ENCODE measurements at places on chromosomes 13 and 19.

DNA sequence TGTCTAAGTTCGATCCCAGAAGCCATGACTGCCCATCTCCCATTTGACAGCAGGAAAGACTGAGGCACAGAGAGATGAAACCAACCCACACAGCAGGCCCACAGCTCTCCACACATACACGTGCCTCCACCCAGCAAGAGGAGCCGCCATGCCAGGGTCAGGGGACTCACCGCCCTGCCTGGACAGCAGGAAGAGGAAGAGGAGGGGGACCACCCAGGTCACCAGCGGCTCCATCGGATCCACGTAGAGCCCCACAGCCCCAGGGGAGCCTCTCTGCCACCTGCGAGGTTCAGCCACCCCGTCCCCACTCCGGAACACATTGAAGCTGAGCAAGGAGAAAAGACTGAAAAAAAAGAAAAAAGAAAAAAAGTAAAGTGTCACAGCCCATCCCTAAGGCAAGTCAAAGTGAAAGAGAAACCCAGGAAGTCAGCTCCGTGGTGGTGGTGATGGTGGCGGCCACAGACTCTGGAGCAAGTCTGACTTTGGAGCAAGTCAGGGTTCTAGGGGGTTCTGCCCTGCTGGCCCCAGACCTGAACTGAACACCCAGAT lies at the start of gene IL12RB1:
IL12RB1 (minus strand) TSS at position 345 of the 549 bp plus-strand sequence; CDS start at position 234, 111 bp downstream.
- no peak for DNase-seq

DNA sequence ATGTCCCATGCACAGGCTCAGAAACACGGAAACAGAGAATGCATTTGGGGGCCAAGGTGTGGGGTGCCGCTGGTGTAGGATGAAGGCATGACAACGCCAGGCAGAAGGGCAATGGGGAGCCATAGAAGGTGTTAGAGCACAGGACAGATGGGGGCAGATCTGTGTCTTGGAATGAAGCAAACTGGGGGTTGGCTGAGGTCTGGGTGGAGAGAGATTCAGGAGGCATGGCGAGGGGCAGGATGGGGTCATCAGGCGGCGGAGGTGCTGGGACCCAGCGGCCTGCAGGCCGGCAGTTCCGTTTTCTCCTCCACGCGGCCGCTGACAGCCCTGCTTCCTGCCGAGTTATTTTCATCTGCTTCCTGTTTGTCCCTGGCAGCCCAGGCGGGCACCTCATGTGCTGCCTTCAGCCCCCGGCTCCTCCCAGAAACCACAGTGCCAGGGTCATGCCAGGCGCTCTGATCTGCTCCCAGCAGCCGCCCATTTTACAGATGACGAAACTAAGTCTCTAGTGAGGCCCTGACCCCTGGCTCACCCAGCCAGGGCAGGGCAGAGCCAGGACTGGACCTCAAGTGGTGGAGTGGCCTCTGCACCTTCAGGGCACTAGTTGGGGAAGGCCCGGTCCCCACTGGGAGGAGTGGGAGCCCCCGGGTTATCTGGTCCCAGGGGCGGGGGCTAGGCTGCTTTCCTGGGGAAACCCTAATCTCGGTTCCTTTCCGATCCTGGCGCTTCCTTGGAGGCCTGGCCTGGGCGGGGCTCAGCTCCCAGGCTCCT lies 2.2 kb downstream of the ARHGAP45 start:
- DNase-seq = no peak

DNA sequence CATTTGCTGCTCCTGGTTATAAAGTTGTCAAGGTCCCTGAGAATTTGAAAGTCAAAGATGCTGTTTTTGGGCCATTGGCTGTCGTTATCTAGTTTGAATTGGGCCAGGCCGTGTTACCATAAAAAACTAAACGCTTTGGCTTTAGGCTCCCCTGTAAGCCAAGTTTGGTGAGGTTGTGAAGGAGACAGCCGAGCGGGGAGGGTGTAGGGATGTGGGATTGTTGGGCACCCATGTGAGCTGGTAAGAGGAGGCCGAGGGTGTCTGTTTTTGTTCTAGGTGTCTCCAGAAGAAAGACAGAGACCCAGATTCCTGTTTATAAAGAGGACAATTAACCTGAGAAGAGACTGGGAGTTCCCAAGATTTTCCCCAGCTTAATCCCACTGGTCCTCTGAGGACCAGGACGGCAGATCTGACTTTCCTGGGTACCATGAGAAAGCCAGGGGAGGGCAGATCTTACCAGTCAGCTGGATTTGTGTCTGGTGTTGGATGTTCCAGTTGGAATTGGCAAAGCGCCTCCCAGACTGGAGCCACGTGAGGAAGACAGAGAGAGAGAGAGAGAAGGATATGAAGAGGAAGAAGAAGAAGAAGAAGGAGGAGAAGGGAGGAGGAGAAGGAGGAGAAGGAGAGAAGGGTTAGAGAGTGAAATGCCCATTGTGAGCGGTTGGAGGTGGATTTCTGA lies 25.1 kb downstream of the TMEM255B start:
- DNase-seq = no peak

- DNase-seq = peak; percentile 85
Observed at GRCh38 chr19:41218615-41219507, at the start of gene AXL. TSS of gene AXL (plus strand) at chr19:41219223. CDS start at chr19:41219393, 170 bp downstream.

DNA sequence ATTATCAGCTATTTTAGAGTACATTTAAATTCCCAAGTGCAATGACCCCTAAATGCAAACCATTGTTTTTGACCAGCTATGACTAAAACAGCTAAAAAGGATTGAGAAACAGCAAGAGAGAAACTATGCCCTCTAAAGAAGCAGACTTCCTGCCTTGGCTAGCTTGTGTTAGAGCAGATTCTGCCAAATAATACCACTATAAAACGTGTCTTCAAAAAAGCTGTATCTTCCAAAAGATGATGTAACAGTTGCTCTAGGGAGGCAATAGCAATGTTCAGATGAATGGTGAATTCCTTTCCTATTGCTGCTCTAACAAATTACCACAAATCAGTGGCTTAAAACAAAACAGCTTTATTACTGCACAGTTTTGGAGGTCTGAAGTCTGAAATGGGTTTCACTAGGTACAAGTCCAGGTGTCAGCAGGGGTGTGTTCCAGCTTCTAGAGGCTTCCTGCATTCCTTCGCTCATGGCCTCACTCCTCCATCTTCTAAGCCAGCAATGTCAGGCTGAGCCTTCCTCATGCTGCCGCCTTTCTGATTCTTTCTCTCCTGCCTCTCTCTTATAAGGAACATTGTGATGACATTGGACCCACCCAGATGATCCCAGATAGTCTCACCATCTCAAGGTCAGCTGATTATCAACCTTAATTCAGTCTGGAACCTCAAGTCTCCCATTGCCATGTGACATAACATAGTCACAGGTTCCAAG lies 84.5 kb downstream of the LRRC63 start:
- no peak for DNase-seq

GRCh38 chr19:35601971-35602370 lies 10.6 kb upstream of the HAUS5 start:
- no peak for DNase-seq

DNA sequence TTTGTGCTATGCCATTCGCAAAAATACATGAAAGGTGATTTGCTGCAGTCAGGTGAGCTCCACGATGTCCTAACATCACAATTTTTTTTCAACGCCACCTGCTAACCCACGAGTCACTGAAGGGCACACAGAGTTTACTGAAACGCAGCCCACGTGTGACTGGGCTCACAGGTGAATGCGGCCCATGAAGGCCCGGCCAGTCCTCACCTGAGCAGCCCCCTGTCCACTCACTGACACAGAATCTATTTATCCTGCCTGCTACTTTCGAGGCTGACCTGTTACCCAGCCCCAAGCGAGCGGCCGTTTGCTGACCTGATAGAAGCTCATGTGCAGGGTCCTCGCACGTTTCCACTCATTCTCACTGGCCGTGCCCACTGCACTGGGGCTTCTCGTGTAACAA lies 121.9 kb upstream of the SOX1 start:
- no peak for DNase-seq

DNA sequence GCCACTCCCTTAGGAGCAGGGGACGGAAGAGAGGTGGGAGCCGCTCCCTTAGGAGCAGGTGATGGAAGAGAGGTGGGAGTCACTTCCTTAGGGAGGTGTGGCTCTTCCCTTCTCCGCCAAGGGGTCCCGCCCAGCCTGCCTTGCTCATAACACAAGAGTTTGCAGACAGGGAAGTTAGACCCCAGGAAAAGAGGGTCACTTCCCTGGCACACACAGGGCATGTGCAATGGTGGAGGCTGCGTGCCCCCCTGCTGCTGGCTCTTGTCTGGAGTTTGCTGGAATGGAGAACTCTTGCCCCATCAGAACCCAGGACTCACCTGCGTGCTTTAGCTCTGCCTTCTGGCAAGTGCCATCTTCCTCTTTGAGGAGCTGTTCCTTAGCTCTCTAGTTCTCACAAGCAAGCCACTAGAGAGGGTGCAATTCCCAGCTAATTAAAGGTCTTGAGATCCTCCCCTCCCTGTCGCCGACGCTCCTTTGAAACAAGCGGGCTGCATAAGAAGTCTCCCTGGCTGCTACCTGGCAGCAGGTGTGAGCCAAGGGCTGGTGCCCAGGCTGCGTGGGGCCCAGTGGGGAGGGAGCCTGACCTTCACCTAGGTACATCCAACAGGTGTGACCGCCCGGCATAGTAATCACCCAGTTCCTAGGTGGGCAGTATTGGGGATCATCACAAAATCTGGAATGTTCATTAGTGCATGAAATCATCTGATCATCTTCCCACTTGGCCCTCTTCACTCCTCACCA lies 281.6 kb downstream of the ZNF536 start:
- DNase-seq = no peak

DNA sequence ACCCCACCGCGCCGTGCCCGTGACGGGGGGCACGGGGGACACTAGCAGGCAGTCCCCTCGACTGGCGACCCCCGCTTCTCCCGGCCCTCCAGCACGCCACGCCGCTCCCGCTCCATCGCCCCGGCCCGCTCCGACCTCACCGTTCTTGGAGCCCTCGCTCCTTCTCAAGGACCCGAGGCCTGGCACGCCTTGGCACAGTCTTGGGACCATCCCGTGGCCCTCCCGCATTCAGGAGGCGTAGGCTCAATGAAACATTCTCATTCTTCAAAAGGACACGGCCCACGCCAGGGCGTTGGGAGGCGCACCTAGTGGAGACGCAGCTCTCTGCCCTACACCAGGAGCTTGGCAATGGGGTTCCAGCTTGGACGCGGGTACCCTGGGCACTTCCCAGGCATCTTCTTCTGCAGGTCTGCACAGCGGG lies 473 bp upstream of the CERS1 start:
- no peak for DNase-seq

- DNase-seq = no peak
Observed at GRCh38 chr13:112530861-112531260, 57.1 kb downstream of the TUBGCP3 start.

GRCh38 chr13:98878486-98879126 lies 99.3 kb downstream of the DOCK9 start:
- DNase-seq = no peak

- DNase-seq = no peak
Observed at GRCh38 chr13:107551521-107551920, 663.8 kb downstream of the LIG4 start.

DNA sequence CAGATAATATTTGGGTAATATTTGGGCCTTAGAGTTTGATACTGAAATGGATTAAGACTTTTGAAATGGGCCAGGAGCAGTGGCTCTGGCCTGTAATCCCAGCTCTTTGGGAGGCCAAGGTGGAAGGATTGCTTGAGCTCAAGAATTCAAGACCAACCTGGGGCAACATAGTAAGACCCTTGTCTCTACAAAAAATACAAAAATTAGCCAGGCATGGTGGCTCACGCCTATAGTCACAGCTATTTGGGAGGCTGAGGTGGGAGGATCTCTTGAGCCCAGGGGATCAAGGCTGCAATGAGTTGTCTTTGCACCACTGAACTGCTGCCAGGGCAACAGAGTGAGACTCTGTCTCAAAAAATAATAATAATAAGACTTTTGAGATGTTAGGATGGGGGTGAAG lies 926 bp upstream of the ZNF836 start:
- DNase-seq = no peak

DNA sequence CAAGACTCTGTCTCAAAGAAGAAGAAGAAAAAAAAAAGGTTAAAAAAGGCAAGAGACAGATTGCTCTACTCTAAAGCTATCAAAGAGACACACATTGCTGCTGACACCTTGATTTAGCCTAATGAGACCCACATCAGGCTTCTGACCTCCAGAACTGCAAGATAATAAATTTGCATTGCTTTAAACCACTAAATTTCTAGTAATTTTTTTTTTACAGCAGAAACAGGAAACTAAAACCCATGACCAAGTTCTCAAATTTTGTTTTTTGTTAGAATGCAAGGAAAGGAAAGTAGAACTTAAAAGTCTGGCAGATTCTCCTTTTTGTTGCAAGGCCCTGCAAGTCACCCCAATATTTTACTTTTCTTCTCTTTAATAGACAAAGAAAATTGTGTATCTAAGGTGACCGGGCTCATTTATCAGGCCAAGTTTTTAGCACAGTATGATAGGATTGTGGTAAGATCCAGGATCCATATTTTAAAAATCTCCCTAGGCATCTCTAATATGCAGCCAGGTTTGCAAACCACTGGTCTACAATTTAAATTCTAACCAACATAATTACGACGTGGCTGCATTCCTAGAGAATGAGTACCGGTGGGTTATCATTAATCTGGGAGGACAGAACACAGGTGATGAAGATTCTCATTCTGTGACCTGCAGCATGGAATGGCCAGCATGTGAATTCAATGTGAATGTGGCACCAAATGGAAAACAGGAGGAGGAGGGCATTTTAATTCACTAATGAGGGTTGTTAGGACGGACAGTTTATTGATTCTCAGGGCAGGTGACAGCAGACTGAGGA lies 56.7 kb upstream of the MED4 start:
- DNase-seq = no peak

DNA sequence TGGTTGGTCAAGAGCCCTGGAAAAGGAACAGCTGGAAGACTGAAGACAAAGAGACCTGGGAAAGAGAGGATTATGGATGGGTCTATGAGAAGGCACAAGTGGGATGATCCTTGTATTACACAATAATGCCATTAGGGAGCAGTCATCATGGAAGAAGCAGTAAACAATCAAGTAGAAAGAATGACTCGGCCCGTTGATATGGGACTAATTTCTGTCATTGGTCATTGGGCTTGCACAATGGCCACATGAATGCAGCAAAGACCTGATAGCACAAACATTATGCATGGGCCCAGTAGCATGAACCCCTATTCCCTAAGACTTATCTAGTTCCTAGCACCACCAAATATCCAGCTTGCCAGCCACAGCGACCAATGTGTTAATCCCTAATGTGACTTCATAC lies 390.3 kb upstream of the ZNF507 start:
- DNase-seq = no peak

DNA sequence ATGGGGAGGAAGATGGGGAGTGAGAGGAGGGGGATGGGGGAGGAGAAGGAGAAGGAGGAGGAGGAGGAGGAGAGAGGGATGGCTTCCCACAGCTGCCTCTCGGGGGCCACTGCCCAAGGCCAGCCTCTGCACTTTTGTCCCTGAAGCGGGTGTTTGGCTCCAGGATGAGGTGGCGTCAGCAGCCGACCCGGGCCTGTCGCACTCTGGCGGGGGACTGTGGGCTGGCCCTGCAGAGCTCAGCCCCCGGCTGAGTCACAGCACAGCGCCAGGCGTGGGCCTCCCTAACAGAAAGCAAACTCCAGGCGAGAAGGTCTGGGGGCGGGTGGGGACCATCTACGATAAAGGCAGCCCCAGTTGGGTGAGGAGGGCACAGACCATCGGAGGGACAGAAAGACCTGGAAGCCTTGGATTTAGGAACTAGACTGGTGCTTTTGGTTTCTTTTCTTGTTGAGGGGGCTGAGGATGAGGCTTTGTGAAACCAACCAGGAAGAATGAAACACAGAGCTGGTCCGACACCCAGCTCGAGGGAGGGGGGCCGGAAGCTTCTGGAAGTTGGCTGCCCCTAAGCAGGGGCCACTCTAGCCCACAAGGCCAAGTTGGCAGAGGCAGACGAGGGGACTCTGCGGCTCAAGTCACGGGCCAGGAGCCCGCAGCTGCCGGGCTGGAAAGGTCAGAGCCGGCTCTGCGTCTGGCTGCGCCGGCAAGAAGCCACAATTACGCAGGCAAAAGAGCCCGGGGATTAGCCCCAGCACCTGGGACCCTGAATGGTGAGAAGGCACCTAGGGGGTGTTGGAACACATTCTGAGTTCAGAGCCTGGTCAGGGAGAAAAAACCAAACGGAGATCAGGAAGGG lies 18.2 kb downstream of the LSM4 start:
- DNase-seq = peak; percentile 88
